Suppressor macrophage treated with lipopolysaccharide for 4 hours (primary cell): ENCODE measurements at places on chromosomes 16 and 17.

DNA sequence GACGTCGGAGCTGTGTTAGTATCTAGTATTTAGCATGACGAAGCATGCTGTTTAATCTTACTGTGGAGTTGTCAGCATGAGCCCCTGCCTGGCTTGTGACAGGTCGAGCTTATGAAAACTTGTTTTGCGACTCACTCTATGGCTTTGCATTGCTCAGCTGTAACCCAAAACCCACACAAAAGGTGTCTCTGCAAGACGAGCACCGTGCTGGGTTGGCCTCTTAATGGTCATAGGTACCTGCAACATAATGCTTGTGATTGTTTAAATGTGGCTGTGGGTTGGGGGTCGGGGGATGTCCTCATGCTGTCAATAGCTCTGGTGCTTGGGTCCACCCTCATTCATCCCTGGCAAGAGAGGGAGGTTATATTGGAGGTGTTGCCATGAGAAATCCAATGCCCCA lies 5.4 kb downstream of the NTN1 start:
- no peak for DNase-seq

DNA sequence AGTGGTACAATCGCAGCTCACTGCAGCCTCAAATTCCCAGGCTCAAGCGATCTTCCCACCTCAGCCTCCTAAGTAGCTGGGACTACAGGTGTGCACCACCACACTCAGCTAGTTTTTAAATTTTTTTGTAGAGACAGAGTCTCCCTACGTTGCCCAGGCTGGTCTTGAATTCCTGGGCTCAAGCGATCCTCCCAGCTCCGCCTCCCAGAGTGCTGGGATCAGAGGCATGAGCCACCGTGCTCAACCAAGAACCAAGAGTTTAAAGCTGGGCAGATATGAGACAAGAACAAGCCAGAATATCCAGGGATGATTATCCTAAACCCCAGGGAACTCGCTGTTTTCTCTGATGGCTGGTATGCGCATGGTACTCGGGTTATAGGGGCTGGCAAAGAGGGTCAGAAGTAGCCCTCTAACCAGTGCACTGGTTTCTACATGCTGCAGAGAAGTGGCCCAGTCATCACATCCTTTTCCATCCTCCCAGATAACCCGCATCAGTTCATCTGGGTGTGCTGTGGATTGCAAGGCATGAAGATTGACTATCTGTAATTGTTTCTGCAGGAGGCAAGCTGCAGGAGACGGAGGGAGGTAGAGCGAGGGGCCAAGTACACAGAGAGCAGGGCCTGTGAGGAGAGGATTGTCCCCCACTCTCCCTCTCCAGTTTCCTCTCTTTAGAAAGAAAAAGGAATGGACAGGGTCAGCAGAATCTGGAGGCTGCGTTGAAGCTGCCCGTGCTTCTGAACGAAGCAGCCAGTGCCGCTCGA lies 33.6 kb upstream of the TOB1 start:
- no peak for DNase-seq

GRCh38 chr16:52552643-52553042 lies 5.7 kb upstream of the TOX3 start:
- DNase-seq = no peak

DNA sequence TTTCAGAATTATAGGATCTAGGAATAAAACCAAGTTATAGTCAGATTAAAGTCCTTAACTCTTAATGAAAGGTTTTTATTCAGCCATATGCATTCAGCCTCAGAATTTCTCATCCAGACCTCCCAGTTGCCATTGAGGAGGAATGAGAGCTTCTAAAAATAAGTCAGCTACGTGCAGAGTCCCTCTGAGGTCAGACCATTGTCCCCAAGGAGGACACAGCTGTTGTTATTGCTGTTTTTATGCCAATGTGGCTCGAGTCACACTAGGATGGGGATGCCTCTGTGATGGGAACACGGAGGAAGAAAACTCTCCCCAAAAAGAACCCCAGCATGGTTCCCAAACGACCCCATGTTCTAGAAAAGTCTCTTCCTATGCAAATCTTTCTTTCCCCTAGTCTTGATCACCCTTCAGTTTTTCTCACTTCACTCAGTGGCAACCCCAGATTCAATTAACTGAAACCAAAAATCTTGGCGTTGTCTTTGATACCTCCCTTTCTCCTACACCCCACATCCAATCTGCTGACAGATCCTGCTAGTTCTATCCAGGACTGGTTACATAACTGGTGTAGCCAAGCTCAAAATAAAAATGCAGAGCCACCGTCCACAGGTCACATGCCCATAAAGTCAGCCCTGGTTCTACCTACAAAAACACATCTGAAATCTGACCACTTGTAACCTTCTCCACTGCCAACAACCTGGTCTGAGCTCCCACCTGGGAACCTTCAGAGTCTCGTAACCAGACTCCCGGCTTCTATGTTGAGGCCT lies 138.2 kb upstream of the ERCC4 start:
- no peak for DNase-seq

DNA sequence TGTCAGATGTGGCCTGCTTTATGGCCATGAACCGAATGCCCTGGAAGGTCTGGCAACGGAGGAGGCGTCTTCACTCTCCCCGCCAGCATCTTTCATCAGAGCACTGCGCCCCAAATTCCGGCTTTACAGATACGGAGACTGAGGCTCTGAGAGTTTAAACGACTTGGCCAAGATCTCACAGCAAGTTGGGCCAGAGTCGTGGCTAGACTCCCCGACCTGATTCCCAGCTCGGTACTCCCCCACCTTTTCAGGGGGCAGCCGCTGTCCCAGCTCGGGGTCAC lies 1.7 kb downstream of the NGFR start:
- no peak for DNase-seq
